ENCODE measurements at places on chromosomes 2 and 18.

- peaks cover 4% of the 10 kb centered on the region for H3K4me1 ChIP-seq
- no peak overlapping the region for H3K27ac ChIP-seq
- DNase-seq: no peak
- no peaks in the 10 kb centered on the region for H3K36me3 ChIP-seq
- H3K4me3 ChIP-seq: no peak overlapping the region
- H3K27me3 ChIP-seq: peaks cover 9% of the 10 kb centered on the region
These were observed 108.1 kb downstream of the FTCDNL1 start for GRCh38 chr2:199742884-199743283.

- DNase-seq: no peak
- H3K27ac ChIP-seq: no peak overlapping the region
- no peaks in the 10 kb centered on the region for H3K36me3 ChIP-seq
- no peaks in the 10 kb centered on the region for H3K4me1 ChIP-seq
- no peak overlapping the region for H3K4me3 ChIP-seq
These were observed 41.1 kb upstream of the SCG2 start for GRCh38 chr2:223643309-223643708.

- peaks cover 41% of the 10 kb centered on the region for H3K36me3 ChIP-seq
- no peak overlapping the region for H3K27ac ChIP-seq
- no peak for DNase-seq
- H3K4me1 ChIP-seq: peaks cover 6% of the 10 kb centered on the region
These were observed 27.7 kb downstream of the ELP2 start for GRCh38 chr18:36157441-36157840.

GRCh38 chr2:241366678-241367077 is 10.6 kb downstream of the FARP2 start:
- no peak overlapping the region for H3K4me3 ChIP-seq
- H3K36me3 ChIP-seq: no peaks in the 10 kb centered on the region

DNA sequence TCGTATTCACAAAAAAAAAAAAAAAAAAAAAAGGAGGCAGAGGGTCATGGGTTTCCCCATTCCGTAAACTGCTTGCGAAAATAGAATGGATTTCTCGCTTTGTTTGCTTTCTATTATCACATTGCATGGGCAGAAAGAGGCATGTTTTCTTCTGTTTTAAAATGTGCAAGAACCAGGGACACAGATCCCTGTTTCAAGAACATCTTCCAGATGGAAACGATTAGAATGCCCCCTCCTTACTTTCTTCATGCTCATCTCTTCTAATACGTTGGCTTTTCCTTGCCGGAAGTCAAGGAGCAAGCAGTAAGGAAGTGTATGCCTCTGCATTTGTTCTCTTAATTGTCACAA is 51.0 kb upstream of the ZNF516 start:
- no peak overlapping the region for H3K27ac ChIP-seq
- peaks cover 3% of the 10 kb centered on the region for H3K27me3 ChIP-seq
- H3K36me3 ChIP-seq: no peaks in the 10 kb centered on the region
- H3K4me1 ChIP-seq: no peaks in the 10 kb centered on the region
- H3K4me3 ChIP-seq: no peak overlapping the region

DNA sequence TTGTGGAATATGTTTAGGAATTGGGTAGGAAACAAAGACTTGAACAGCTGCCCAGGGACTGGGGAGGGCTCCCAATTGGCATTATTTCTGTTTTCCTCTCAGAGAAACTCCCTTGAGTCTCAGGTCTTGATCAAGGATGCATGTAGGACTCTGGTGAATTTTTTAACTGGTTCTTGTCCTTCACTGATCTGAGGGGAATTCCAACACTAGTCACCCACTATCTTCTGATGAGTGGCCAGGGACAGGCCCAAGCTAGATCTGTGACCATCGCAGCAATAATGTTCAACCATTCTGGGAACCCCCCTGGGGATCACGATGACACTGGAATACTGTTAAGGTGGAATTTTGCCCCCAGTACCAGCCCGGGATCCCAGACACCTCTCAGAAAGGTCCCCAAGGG is 132.0 kb downstream of the SH3BP4 start:
- H3K27me3 ChIP-seq: no peaks in the 10 kb centered on the region
- no peaks in the 10 kb centered on the region for H3K4me1 ChIP-seq
- H3K36me3 ChIP-seq: no peaks in the 10 kb centered on the region
- no peak overlapping the region for H3K4me3 ChIP-seq
- DNase-seq: no peak

DNA sequence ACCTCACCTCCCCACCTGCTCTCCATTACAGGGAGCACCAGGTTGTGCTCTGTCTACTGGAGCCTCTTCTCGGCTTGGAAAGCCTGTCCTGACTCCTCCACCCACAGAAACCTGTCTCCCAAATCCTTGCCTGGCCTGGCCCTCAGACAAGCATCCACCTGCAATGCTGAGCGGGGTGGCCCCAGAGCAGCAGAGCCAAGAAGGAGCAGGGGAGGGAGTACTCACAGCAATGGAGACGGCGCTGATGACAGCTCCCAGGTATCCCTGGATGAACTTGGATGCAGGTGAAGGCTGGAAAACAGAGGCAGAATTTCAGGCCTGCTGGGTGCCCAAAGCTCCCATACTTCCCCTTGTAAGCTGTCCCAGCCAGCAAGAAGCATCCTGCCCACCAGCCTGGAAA is 72.8 kb downstream of the SFXN5 start:
- no peaks in the 10 kb centered on the region for H3K36me3 ChIP-seq
- no peak for DNase-seq
- H3K4me3 ChIP-seq: no peak overlapping the region
- H3K4me1 ChIP-seq: no peaks in the 10 kb centered on the region
- H3K27me3 ChIP-seq: no peaks in the 10 kb centered on the region
